Cardiac atrium fibroblast (primary cell): ENCODE measurements at places on chromosomes 7 and 10. TPM values are rescaled to one million over a fixed set of nuclear protein-coding genes. Genes with fewer than 3 reads are reported as not detected.

The DDC gene
- total RNA-seq, result not detected in 2 replicates

The BAMBI gene
- total RNA-seq, result 41.5 and 64.5 TPM in 2 replicates

The SYT15 gene
- total RNA-seq, result under 0.01 TPM in 1 of 2 replicates, not detected in the other

The CRTAC1 gene
- not detected in 2 replicates for total RNA-seq

The NPFFR1 gene
- not detected in 2 replicates for total RNA-seq

The LAMTOR4 gene
- 136 and 155 TPM in 2 replicates for total RNA-seq

The TAS2R41 gene
- total RNA-seq, result not detected in 2 replicates

The NUP42 gene
- total RNA-seq, result 12.5 and 26.9 TPM in 2 replicates

The MDFIC gene
- 17.3 and 25.1 TPM in 2 replicates for total RNA-seq

The EPHA1 gene
- not detected in 2 replicates for total RNA-seq

The EIF5AL1 gene
- 0.18 and 0.49 TPM in 2 replicates for total RNA-seq

The LIPJ gene
- total RNA-seq, result not detected in 2 replicates

The WNT8B gene
- not detected in 2 replicates for total RNA-seq

The PVRIG gene
- total RNA-seq, result not detected in 2 replicates

The SDK1 gene
- total RNA-seq, result 0.72 and 1.9 TPM in 2 replicates

The GNGT1 gene
- not detected in 2 replicates for total RNA-seq

The TIMM23B gene
- total RNA-seq, result 8.7 and 12.8 TPM in 2 replicates

The PNLIPRP1 gene
- not detected in 2 replicates for total RNA-seq

The HYAL4 gene
- 0.16 TPM in 1 of 2 replicates, not detected in the other for total RNA-seq

The ELN gene
- total RNA-seq, result 22.7 and 36.3 TPM in 2 replicates
